Astrocyte of the cerebellum (primary cell): ENCODE measurements at places on chromosomes 3 and 15.

GRCh38 chr15:64536244-64536836, 76.0 kb downstream of the ZNF609 start:
- peak; percentile 59 for DNase-seq

DNA sequence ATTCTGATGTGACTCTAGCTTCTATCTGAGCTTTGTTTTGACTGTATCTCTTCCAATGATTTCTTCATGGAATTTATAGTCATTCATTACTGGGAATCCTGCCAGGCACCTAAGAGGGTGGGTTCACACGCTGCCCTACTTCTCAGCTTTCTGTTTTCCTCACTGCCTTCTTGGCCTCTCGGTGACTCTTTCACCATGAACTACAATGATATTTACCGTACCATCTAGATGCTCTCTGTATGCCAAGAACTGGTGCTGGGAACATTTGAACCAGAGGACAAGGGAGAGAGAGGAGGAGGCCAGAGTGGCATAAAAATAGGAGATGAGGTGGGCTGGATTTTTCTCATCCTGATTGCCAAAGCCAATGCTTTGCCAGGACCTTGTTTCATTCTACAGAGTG, 280.0 kb upstream of the P2RY1 start:
- DNase-seq: peak; percentile 35

DNA sequence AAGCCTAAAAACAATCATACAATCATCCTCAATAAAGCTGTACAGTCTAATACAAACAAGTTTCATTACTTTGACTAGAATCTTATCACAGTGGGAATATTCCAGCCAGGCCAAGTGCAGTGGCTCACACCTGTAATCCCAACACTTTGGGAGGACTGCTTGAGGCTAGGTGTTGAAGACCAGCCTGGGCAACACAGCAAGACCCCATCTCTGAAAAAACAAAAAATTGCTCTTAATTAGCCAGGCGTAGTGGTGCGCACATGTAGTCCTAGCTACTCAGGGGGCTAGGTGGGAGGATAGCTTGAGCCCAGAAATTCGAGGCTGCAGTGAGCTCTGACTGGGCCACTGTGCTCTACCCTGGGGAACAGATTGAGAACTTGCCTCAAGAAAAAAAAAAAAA, 3.3 kb downstream of the RPN1 start:
- no peak for DNase-seq

- peak; percentile 94 for DNase-seq
Observed at GRCh38 chr3:134326760-134327593, 47.3 kb downstream of the AMOTL2 start.

- DNase-seq: no peak
Observed at GRCh38 chr3:7285505-7285904, 424.6 kb downstream of the GRM7 start.

- DNase-seq: no peak
Observed at GRCh38 chr15:55237219-55238130, 40.7 kb upstream of the RSL24D1 start.

- no peak for DNase-seq
Observed at GRCh38 chr15:65130941-65131340, 2.7 kb downstream of the PDCD7 start.

- DNase-seq: no peak
Observed at GRCh38 chr3:49135499-49135898, 2.6 kb upstream of the LAMB2 start.

- no peak for DNase-seq
Observed at GRCh38 chr3:148998715-148999423, 7.5 kb downstream of the GYG1 start.

DNA sequence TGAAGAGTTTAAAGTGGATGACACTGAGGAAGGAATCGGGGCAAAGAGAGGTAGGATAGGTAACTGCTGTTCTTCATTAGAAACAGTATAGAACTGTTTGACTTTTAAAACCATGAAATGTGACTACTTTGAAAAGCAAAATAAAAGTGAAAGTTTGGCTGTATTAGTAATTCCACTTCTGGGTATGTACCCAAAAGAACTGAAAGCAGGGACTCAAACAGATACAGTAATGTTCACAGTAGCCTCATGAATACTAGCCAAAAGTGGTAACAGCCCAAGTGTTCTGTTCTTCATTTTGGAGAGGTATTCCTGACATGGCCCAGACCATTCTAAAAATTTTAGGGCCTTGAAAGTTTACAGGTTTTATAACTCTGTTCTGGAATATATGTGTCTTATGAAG, 1055.4 kb downstream of the TBL1XR1 start:
- DNase-seq: no peak

GRCh38 chr3:141071681-141072260, 20.6 kb downstream of the SPSB4 start:
- no peak for DNase-seq

DNA sequence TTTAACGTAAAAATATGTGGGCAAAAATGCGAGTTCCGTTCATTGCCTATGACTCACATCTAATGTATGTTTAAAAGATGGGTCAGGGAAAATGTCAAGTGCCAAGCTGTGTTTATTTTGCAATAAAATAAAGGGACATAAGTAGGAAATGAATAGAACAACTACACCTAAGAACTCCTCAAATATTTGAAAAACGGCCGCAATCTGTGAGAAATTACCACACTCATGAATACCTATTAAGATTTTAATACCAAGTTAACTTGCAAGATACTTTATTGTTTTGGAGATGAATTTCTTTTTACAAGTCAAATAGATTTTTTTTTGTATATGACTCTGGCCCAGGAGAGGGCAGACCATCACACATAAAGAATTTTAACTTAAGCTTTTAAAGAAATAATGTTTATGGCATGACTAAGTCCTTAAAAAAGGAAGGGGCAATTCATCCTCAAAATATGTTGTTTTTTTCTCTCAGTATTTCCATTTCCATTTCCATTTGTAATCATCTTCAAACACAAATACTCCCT, 152.7 kb downstream of the SUCNR1 start:
- DNase-seq: peak; percentile 59

- peak; percentile 33 for DNase-seq
Observed at GRCh38 chr3:181176601-181177000, 187.1 kb upstream of the DNAJC19 start.

DNA sequence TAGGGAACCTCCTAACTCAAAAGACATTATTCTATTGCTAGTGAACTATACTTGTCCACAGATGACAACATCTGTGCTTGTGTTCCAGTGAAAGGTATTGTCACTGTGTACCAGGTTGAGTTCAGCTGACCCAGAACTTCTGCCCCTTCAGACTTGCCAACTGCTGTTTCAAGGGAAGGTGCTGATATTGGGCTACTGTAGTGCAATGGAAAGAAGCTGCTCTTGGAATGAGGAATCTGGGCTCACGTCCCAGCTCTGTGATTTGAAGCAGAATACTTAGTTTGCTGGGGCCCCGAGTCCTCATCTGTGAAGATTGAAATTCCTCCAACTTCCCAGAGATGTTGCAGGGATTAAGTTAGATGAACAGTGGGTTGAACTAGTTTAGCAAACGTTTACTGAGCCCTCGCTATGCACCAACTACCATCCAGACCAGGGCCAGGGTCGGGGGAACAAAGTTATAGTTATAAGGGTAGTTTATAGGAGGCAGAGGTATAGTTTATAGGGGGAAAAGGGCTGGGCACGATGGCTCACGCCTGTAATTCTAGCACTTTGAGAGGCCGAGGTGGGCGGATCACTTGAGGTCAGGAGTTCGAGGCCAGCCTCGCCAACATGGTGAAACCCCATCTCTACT, 15.9 kb upstream of the UMPS start:
- DNase-seq: no peak

- DNase-seq: peak; percentile 64
Observed at GRCh38 chr3:126858887-126859286, 124.0 kb upstream of the PLXNA1 start.

- no peak for DNase-seq
Observed at GRCh38 chr3:174280186-174280585, 578.9 kb upstream of the NAALADL2 start.

- no peak for DNase-seq
Observed at GRCh38 chr3:16279010-16279801, 14.2 kb downstream of the OXNAD1 start.

GRCh38 chr3:146283781-146284445, 33.0 kb upstream of the PLSCR4 start:
- no peak for DNase-seq

GRCh38 chr15:92118162-92118935, 264.8 kb downstream of the SLCO3A1 start:
- DNase-seq: no peak

- no peak for DNase-seq
Observed at GRCh38 chr3:177481329-177481728, 284.0 kb upstream of the TBL1XR1 start.

DNA sequence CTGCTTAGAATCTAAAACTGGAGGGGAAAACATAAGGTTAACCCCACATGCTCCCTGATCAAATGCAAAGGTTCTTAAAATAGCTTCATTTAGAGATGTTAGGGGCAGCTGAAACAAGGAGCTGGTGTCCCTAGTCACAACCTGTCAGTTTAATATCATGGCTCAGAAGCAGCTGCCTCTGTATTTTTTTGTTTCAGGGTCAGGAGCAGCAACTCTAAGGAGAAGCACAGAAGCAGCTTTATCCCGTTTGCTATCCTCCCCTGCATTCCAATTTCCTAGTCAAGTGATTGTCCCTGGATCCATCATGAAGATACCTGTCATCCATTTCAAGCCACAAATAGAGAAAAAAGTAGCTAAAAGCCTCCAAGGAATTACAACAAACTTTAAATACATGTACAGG, 4.1 kb downstream of the FILIP1L start:
- DNase-seq: no peak

GRCh38 chr15:74964794-74965193, 8.2 kb upstream of the RPP25 start:
- no peak for DNase-seq

DNA sequence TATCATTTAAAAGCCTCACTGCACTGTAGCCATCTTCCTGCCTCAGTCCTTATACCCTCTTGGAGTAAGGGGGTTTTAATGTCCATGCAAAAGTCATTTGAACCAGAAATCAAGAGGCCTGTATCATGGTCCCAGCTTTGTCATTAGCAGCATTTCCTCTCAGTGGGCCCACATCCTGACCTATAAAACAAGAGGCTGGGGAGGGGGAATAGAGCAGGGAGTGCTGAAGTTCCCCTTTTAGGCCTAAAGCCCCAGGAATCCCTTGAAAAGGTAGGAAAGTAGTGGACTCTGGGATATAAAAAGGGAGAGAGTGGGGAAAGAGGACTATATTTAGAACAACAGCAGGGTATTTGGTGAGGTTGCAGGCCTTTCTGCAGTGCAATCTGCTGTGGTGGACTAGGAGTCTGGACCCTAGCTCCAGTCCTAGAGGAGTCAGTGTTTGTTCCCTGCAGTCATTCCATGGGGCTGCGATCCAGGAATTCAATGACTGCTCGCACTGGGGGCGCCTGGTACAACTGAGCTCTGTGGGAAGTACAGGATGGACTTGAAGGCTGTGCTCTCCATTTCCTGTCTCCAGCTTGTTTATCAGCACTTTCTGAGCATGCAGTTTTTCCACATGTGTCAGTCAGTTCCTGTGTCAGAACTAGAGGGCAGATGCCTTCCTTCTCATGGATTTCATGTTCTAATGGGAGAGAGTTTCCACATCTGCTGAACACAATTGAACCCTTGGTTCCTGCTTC, 46.8 kb downstream of the PDHB start:
- no peak for DNase-seq

- DNase-seq: no peak
Observed at GRCh38 chr3:136979684-136980083, 21.9 kb downstream of the IL20RB start.

- DNase-seq: no peak
Observed at GRCh38 chr3:44111482-44111881, 130.2 kb upstream of the TOPAZ1 start.

DNA sequence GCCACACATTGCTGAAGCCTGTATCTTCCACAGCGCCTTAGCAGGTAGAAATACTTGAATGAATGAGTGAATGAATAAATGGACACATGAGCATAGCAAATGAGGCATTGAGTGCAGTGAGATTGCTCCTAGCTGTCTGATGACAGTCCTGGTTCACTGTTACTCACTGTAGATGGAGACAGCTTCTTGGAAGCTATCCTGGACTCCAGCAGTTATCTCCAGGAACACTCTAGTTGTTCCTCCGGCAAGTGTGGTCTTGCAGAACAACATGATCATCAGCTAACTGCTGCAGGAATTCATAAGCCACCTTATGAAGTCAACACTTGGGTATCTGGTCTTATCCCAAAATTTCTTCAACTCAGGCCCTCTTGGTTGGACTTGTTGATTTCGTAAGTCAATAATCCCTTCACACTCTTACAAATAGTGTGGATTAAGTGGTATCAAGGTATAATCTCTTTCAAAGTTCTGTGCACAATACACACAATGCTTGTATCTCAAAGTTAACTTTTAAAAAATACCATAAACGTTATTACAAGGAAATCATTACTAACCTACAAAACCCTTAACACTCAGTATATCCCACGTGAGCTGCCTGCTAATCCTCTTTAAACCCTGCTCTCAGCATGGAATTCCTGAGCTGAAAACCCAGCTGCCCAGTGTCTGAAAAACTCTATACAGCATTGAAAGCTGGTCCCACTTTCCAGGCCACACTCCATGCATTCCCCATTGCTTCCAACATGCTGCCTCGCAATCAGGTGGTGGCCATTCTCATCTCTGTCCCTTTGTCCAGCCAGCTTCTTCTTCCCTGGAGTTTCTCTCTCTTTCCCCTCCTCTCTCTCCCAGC, 14.4 kb upstream of the ZBTB38 start:
- DNase-seq: no peak

DNA sequence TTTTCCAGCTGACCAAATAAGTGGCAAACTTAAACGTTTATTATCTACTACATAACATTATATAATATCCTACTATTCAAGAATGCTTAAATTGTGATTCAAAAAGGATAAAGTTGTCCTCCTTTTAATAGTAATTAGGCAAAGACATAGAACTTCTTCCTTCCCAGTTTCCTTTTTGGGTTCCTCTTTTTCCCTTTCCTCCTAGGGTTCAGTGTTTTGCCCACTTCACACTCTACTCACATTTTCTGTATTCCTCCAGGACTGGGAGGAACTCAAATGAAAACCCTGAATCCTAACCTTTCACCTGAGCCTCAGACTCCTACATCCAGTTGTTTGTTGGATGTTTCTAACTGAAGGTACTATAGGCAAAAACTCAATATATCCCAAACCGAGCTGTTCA, 132.5 kb downstream of the PEAK1 start:
- DNase-seq: no peak

- no peak for DNase-seq
Observed at GRCh38 chr3:131712662-131713061, 209.9 kb upstream of the MRPL3 start.

DNA sequence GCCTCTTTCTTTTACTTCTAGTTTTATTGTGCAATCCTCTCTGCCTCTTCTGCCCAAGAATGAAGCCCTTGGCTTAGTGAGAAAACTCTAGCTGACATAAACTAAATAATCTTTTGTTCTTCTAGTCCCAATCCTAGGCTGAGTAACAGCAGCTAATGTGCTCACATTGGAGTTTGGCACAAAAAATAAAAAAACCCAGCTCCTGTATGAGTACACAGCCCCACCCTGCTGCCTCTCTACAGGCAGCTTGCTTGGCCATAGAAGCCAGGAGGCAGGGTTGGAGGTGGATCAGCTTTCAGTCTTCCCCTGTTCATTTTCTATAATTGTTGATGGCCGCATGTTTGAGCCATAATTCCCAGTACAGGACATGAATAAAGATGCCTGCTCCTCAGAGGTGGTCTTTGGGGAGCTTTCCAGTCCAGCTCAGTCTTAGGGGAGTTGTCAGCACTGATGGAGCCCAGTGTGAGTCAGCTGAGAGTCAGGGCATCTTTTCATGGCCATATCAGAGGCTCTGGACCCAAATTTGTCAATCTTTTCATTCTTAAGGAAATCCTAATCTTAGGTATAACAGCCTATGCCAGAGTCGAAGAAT, 46.7 kb downstream of the RTP1 start:
- DNase-seq: no peak
